Stimulated activated CD8-positive, alpha-beta memory T cell treated with anti-CD3 and anti-CD28 coated beads, Interleukin-4, amount 100 ng/mL, for 1 hour (primary cell): ENCODE measurements at places on chromosomes 16 and 17.

DNA sequence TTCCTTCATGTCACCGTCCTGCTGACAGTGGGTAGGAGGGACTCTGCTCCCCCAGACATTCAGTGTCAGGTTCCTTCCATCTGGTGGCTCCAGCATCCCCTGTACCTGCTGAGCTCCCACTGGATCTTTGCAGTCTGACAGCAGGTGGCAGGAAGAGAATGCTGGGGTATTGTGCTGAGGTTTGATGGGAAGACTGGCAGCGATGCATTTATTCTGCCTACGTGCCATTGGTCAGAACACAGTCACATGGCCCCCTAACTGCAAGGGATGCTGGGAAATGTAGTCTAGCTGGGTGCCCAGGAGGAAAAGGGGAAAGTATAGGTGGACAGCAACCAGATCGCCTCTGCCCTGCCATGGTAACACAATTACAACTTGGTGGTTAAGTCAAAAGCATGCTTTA is 44.4 kb downstream of the IRX3 start:
- DNase-seq = no peak

- DNase-seq = no peak
Observed at GRCh38 chr17:74239172-74239571, 25.8 kb downstream of the TTYH2 start.

GRCh38 chr16:72991211-72991610 is 56.7 kb downstream of the ZFHX3 start:
- no peak for DNase-seq

DNA sequence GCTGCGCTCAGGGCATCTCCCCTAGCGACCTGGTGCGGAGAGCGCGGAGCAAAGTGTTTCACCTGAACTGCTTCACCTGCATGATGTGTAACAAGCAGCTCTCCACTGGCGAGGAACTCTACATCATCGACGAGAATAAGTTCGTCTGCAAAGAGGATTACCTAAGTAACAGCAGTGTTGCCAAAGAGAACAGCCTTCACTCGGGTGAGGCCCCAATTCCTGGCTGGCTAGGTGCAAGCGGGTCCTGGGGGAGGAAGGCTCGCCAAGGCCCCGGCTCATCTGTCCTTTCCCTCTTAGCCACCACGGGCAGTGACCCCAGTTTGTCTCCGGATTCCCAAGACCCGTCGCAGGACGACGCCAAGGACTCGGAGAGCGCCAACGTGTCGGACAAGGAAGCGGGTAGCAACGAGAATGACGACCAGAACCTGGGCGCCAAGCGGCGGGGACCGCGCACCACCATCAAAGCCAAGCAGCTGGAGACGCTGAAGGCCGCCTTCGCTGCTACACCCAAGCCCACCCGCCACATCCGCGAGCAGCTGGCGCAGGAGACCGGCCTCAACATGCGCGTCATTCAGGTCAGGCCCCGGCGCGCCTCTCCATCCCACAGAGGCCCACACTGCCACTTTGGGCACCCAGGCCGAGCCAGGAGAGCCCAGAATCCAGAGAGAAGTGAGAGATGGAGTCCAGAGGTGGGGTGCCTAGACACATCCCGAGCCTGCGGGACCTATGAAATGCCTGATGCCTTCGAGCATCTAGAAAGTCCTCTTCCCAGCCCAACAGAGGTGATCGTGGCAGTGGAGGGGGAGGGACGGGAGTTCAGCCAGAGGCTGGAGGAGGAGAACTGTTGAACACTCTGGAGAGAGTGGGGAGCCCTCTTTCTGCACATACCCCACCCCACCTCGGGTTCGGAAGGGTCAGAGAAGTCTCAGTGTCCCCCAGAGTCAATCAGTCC is 3.3 kb downstream of the LHX1 start:
- no peak for DNase-seq

DNA sequence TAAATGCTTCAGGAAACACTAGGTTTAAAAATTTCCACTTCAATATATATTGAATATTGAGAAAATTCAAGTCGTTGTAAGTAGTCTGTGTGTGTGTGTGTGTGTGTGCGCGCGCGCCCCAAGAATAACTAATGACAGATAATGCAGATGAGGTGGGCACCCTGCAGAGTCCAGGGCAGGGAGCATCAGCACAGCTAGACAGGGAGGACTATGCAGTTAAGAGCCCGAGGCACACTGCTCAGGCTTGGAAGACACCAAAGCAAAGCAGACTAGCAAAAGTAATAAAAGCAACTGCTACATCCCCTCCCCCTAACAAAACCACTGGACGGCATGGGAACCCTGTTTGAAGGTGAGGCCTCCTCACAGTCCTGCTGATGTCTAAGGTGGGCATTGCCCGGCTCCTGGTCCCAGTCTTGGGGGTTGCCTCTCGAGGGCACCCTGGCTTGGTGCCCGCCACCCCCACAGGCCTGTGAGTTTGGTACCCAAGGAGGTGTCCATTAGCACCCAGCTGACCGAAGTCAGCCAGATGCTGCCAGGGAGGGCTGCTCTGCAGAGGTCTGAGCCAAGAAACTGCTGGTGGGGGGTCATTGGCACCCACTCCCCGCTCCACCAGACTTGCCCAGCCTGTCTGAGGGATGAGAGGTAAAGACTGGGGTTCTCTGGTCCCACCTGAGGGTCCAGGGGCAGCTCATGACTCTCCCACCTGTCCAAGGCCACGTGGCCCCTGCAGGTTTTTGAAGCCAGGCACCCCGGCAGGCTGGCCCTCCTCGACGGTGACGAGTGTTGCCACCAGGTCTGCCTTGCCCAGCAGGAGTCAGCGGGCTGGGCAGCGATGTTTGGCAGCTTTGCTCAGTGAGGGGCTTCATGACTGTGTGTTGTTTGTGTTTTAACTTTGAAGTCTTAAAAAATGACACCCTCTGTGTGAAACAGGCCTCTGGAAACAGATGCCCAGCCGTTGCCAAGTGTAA is 18.7 kb downstream of the LRRC75A start:
- no peak for DNase-seq

GRCh38 chr17:66177048-66177447 is 14.9 kb downstream of the CEP112 start:
- DNase-seq = no peak

- no peak for DNase-seq
Observed at GRCh38 chr17:43924558-43924957, 17.2 kb upstream of the MPP2 start.

GRCh38 chr16:79261481-79261940 is 339.0 kb downstream of the MAF start:
- DNase-seq = no peak

DNA sequence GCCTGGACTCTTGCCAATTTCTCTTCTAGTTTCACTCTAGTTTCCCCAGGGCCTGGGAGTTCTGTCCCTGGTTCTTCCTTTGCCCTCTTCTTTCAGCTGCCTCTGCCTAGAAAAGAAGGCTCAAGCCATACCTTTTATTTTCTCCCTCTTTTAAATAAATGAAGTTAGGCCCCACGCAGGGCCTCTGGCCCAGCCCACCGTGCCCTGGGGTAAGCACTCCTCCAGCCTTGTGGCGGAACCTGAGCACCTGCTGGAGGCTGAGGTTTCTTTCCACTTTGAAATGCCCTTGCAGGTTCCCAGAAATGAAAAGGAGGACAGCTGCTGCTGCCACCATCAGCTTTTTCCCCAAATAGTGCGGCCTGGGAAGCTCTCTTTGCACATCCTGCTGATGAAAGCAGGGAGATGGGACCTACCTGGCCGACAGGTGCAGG is 139.4 kb downstream of the CCDC182 start:
- no peak for DNase-seq

- no peak for DNase-seq
Observed at GRCh38 chr17:46759141-46759540, 59.4 kb downstream of the WNT3 start.

DNA sequence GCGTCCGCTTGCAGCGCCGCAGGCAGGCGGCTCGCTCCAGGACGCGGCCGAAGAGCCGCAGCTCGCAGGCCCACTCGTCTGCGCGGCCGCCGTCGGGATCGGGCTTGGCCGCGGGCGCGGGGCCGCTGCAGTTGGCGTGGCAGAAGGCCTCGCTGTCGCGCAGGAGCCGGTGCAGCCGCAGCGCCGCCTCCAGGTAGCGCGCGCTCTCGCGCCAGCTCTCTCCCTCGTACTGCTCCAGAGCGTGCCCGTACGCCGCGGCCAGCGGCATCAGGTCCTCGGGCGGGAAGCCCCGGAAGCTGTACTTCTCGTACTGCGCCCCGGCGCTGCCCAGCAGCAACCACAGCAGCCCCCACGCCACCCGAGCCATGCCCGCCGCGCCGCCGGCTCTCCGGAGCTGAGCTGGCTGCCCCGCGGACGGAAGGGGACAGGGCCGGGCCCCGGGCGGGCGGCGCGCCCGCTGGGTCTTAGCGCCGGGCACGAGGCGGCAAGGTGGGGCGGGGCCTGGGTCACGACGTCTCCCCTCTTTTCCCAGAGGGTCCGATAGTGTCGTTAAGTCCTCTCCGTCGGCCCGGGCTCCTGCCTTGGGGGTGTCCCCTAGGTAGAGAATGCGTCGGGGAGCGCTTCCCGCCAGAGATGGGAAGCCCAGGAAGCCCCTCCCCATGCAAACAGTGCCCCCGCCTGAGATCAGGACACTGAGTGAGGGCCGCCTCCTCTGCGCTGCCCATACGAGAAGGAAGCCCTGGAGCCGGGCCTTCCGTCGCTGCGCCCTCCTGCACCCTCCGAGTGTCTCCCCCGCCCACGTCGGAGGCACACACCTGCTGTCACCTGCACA is at the start of gene P3H4:
Gene P3H4, minus strand, starts transcription at position 401 of the 832 bp plus-strand sequence. Its CDS starts 34 bp downstream, at position 367.
- DNase-seq = peak; percentile 52

GRCh38 chr16:18950469-18951185 is 24.4 kb upstream of the SMG1 start:
- DNase-seq = no peak

DNA sequence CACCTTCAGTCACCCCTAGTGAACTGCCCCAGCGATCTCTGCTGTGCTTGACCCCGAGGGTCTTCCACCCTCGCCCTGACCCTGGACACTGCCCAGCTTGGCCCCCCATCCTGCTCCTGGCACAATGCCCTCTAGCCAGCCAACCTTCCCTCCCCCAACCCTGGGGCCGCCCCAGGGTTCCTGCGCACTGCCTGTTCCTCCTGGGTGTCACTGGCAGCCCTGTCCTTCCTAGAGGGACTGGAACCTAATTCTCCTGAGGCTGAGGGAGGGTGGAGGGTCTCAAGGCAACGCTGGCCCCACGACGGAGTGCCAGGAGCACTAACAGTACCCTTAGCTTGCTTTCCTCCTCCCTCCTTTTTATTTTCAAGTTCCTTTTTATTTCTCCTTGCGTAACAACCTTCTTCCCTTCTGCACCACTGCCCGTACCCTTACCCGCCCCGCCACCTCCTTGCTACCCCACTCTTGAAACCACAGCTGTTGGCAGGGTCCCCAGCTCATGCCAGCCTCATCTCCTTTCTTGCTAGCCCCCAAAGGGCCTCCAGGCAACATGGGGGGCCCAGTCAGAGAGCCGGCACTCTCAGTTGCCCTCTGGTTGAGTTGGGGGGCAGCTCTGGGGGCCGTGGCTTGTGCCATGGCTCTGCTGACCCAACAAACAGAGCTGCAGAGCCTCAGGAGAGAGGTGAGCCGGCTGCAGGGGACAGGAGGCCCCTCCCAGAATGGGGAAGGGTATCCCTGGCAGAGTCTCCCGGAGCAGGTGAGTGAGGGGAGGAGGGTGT is at the start of gene TNFSF13:
Gene TNFSF13, plus strand, starts transcription at position 207 of the 776 bp plus-strand sequence. Its CDS starts 290 bp downstream, at position 497.
- no peak for DNase-seq

GRCh38 chr17:78680436-78680835 is 101.6 kb downstream of the CYTH1 start:
- DNase-seq = no peak

DNA sequence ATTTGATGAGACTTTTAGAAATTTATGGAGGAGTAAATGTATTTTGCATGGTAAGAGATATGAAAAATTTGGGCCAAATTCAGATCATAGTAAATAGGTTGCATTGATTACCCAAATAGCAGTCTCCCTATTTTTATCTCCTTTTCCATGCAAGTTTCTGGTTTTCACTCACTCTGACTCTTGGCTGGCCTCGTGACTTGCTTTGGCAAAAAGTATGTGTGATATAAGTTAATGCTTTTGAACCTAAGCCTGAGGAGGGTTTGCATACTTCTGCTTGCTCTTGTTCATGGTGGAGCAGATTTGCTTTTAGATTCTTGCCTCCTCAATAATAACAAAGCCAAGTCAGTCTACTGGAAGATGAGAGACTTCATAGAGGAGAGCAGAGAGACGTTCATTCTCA is 1045.9 kb upstream of the CDH8 start:
- no peak for DNase-seq

- no peak for DNase-seq
Observed at GRCh38 chr17:36105781-36106492, 2.3 kb downstream of the CCL4 start.

GRCh38 chr16:50449800-50450199 is 81.0 kb upstream of the BRD7 start:
- DNase-seq = no peak

DNA sequence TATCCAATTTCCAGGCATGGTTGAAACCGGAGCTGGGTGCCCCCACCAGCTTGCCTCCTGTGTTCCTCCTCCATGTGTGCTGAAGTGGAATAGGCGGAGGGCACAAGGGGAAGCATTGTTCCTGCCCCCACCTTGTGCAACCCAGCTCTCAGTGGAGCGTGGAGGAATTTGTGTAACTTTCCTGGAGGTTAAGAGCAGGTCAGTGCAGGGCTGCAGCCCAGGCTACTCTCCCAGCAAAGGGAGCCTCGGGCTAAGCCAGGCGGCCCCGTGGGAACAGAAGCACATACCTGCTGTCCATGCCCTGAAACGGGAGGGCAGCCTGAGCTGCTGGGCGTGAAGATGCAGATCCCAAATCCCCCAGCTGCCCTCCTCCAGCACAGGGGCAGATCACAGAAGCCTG is 158.8 kb upstream of the LHX1 start:
- no peak for DNase-seq

- no peak for DNase-seq
Observed at GRCh38 chr17:78306913-78307312, 53.0 kb downstream of the SOCS3 start.

GRCh38 chr17:56292578-56292977 is 139.3 kb downstream of the ANKFN1 start:
- no peak for DNase-seq
